ENCODE measurements at places on chromosomes 7 and 10. TPM values are rescaled to one million over a fixed set of nuclear protein-coding genes. Genes with fewer than 3 reads are reported as not detected.
A peak's percentile ranks its signal among the peaks of the same experiment; 100 is the strongest.

Gene GPAM
- 10.5 TPM for total RNA-seq

Gene NPVF
- total RNA-seq = not detected

Gene PAPOLB
- not detected for total RNA-seq

Gene NPY4R
- not detected for total RNA-seq

Gene WBP1L
- total RNA-seq = 20.0 TPM

Gene FXYD4
- total RNA-seq = 0.44 TPM

Gene PIK3CG
- 38.7 TPM for total RNA-seq

Gene OPALIN
- total RNA-seq = not detected

Gene CNPY1
- total RNA-seq = not detected

Gene TMEM196
- not detected for total RNA-seq

Gene UPK3BL2
- total RNA-seq = 15.7 TPM

Gene FGL2
- 4.0 TPM for total RNA-seq

Gene EPHB4
- 2.4 TPM for total RNA-seq

DNA sequence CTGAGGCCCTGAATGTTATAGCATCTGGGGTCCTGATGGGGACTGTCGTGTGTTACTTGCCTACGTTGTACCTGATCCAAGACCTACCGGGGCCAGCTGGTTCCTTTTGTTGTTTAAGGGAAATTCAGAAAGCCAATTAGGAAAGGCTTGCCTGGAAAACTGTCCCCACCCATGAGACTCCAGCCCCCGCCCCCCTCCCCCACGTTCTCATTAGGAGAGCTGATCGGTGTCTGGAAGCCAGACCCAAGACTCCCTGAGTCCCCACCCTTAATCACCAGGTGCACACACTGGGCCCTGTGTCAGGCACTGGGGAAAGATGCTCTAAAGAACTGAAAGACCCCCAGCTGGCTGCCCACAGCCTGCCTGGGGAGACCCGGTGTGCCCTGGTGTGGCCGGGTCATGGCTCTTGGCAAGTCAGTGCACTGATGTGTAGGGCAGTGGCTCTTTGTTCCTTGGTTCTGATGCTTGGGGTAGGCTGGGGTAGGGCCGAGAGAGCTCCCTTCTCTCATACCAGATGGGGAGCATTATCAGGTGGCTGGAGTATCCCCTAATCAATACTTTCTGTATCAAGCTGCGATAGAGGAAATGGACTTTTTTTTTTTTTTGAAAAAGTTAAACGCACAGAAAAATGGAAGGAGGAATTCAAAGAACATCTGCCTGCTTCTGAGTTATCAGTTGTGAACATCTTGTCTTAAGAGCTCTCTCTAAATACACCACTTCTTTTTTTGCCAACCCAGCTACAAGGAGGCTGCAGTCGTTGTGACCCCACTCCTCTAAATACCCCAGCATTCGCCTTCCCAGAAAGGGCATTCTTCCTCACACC lies 16.9 kb downstream of the TSPAN15 start:
- DNase-seq = no peak

GRCh38 chr7:6284461-6285360 lies 12.3 kb upstream of the CYTH3 start:
- DNase-seq = no peak

GRCh38 chr10:78600740-78601139 lies 468.0 kb upstream of the ZMIZ1 start:
- no peak for DNase-seq

GRCh38 chr10:50623663-50624412 lies at the start of gene SGMS1:
Gene SGMS1 (minus strand): TSS chr10:50623956. CDS start chr10:50344114, 279,842 bp downstream.
- DNase-seq = peak; percentile 80

- no peak for DNase-seq
Observed at GRCh38 chr10:58856508-58857240, 319.8 kb upstream of the PHYHIPL start.

DNA sequence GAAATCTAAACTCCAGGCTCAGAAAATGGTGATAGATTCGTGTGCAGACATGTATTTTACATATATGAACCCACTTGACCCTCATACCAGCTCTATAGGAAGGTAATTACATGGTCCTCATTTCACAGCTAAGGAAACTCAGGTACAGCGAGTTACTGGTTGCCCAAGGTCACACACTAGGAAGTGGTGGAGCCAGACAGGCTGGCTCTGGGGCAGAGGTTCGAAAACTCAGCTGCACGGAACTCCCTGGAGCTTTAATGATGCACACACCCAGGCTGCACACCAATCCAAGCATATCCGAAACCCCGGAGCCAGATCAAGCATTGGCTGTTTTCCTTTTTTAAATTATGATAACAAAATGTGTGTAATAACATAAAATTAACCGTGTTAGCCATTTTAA lies 172.4 kb downstream of the COBL start:
- no peak for DNase-seq

- DNase-seq = no peak
Observed at GRCh38 chr7:77843194-77843593, 44.6 kb downstream of the PHTF2 start.

DNA sequence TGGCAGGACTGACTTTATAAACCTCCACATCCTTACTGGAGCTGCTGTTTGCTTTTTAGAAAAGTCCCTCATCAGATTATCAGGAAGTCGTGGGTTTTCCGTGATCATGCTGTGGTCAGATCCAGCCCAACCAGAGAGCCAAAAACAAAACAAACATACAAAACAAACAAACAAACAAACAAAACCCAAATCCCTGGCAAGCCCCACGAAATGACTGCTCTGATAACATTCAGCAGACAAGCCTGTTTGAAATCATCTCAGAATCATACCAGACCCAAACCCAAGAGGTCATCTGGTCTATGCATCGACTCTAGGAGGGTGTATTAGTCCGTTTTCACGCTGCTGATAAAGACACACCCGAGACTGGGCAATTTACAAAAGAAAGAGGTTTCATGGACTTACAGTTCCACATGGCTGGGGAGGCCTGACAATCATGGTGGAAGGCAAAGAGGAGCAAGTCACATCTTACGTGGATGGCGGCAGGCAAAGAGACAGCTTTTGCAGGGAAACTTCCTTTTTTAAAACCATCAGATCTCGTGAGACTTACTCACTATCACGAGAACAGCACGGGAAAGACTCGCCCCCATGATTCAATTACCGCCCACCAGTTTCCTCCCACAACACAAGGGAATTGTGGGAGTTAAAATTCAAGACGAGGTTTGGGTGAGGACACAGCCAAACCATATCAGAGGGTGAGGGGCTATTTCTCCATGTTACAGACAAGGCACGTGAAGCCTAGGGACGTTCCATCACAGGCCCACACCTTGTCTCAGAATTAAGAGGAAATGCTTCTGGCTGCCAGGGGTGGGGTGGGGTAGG lies 85.7 kb downstream of the PARP12 start:
- DNase-seq = no peak

GRCh38 chr10:79189181-79189580 lies 120.4 kb downstream of the ZMIZ1 start:
- DNase-seq = no peak

GRCh38 chr10:12491491-12491890 lies 142.1 kb downstream of the CAMK1D start:
- no peak for DNase-seq

GRCh38 chr10:70510453-70510852 lies 31.9 kb downstream of the PALD1 start:
- no peak for DNase-seq

- no peak for DNase-seq
Observed at GRCh38 chr10:1977461-1977860, 240.1 kb upstream of the ADARB2 start.

DNA sequence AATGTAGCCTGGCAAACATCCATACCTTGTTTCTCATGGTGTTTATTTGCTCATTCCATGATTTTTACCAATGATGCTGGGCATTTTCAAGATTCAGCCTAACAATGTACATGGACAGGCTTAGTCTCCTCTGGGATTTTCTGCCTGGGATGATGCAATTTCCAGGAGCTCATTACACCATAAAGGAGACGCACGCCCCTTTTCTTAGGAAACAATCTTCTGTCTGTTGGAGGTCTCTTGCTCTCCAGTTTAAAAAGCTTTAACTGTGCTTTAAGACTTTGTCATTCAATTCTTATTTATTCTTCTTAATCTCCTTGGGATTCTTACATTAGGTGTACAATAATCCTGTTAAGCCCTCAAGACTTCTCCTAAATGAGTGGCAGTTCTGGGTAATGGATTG lies 150.3 kb upstream of the NRP1 start:
- DNase-seq = no peak

DNA sequence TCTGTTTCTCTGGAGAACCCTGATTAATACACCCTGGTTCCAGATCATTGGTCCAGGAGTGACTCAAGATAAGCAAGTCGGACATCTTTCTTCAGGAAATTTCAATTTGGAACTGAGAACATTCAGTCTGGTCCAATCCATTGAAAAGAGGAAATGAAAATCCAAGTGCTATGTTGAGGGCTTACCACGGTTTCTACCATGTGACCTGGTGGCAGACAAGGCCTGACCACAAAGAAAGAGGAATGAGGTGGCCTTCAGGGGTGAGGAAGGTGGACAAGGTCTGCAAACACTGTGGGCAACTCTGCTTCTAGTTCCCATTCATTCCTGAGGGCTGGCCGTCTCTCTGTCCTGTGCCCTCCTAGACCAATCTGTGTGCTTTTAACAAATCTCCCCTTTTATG lies 149.2 kb upstream of the GHITM start:
- DNase-seq = no peak

DNA sequence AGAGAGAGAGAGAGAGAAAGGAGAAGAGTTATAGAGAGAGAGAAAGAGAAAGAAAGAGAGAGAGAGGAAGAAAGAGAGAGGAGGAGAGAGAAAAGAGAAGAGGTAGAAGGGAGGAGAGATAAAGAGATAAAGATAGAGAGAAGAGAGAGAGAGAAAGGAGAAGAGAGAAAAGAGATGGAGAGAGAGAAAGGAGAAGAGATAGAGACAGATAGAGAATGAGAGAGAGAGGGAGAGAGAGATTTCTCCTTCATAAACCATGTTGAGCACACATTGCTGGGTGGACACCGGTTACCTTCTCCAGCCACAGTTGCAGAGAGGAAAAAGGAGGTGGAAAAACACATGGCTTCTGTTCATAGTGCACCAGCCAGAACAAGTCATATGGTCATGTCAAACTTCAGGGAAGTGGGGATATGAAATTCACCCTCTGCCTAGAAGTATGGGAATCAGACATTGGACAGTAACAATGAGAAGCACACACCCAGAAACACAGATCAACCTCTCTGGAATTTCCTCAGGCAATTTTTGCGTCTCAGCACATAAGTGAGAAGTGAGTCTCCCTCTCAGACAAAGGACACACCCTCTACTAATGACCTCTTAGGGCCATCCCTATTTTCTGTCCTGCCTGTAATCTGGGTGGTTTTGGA lies 172.5 kb upstream of the SVIL start:
- no peak for DNase-seq

- no peak for DNase-seq
Observed at GRCh38 chr10:11232222-11232961, 214.7 kb downstream of the CELF2 start.

DNA sequence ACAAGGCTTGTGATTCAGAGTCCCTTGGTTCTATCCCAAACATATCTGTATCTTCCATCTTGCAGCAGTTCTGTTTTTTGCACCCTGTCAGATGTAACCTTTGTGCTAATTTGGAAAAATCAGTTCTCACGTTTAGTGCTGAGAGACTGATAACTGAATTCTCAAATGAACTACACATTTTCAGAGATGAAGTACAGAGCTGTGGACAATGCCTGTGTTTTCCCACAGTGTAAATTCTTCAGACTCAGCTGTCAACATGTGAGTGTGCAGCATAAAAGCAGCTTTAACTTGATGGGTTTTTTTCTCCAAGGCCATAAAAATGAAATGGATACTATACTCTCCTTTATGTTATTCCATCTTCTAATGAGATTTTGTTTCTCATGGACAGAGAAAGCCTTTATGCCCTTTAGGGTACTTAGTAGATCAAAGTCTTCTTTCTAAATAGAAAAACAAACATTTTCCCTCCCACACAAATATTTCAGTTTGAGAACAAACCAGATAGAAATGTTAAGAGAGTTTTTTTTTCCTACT lies 150.9 kb downstream of the SEMA3A start:
- DNase-seq = no peak

DNA sequence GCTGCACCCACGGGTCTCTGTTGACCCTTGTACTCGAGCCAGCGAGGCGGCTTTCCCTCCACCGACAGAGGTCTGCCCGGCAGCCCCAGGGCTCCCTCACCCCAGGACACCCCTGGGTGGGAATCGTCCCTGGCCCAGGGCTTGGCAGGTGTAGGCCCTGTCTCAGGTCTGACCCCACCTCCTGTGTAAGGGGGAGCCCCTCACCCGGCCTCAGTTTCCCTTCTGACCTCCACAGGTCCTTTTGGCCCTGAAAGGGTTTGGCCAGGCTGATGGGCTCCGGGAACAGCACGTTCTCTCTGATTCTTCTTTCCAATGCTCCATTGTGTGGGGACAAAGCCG lies 25.0 kb upstream of the ELFN1 start:
- no peak for DNase-seq

DNA sequence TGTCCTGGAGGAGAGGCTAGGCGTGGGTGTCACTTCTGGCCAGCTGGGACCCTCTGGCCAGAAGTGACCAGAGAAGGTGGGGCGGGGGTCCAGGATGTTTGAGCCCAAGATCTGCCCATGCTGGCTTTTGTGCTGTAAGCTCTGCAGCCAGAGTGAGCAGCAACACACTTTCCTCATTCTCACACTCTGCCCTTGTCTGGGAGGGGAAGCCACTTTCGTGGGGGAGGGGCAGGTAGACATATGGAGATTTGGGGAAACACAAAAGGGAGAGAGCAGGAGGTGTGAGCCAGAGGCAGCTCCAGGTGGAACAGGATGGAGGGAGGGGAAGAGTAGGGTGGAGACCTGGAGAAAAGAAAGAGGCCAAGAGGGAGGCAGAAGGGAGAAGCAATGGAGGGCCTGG lies 31.5 kb upstream of the ADCYAP1R1 start:
- no peak for DNase-seq

- no peak for DNase-seq
Observed at GRCh38 chr10:119620241-119621077, 23.7 kb upstream of the TIAL1 start.

- no peak for DNase-seq
Observed at GRCh38 chr10:71204746-71205145, 7.6 kb upstream of the UNC5B start.

- DNase-seq = no peak
Observed at GRCh38 chr7:1674161-1675035, 4.3 kb downstream of the ELFN1 start.

DNA sequence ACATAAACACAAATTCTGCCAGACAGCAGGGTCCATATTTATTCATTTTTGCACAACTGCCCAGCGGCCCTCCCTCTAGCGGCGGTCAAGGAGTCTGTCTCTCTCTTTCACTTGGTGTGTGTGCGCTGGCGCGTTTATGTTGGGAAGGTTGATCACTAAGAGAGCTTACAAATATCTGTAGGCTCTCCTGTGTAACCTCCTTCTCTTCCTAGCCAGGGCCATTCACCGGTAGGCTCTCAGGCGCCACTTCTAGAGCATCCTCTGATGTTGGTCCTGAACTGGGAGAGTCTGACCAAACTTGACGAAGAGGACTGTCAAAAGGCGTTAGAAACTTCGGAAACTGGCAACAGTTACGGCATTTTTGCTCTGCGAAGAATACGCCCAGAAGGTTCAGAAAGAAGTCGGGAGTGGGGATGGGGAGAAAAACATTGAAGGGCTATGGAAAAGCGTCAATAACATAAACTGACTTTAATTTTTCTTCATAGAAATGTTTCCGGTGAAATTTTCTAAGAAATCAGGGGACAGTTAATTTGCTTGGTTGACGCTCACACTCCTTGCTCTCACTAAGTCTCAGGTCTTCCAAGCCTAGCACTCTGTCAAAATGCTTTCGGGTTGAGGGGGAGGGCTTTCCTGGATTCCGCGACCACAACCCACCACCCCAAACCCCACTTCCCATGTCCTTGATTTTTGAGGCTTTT lies 731.1 kb downstream of the ZWINT start:
- no peak for DNase-seq
